ENCODE measurements at places on chromosomes 3 and 15.

- DNase-seq, result no peak
Measured at GRCh38 chr15:50068016-50068415, 51.0 kb downstream of the ATP8B4 start.

DNA sequence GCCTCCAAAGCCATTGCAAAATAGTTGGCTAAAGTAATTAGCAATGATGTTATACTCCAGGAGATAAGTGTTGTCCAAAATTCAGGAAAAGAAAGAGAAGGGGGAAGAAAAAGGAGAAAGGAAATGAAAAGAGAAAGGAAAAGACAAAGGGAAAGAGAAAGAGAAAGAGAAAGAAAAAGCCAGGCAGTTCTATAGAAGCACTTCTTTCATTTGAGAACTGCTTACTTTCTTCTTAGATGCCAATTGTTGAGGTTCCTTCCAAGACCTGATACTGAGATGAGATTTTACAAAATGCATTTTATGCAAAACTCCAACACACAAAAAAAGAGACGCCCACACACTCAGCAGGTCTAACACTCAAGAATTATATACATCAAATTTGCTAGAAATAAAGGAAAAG is 298.4 kb downstream of the KCNH8 start:
- no peak for DNase-seq

DNA sequence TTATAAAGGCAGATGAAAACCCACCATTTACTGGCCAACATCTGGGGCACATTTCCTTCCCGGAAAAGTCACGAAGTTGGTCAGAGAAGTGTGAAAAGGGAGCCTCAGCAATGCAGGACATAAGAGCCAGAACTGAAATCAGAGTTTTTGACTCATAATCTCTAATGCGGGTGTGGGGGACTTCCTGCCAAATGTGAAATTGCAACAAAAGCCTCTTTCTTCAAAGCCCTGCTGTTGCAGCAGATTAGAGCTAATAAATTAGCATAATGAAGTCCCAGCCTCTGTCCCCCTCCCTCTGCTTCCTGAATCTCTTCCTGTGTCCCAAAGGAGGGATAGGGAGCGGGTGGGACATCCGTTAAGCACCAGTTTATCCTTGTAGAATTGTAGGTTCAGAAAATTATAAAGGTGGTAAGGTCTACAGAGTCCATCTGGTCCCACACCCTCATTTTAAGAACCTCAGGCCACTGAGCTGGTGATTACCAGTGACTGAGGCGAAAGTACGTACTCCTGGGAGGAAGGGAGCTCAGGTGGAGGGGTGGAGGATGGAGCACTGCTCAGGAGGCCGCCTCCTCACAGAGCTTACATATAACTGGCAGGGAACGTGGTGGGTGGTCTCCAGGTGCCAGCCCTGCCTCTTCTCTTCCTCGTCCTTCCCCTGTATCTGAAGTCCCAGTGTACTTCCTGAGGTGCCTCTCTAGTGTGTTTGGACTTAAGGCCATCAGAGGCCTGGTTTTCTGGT is 35.0 kb downstream of the ST6GAL1 start:
- DNase-seq, result no peak

DNA sequence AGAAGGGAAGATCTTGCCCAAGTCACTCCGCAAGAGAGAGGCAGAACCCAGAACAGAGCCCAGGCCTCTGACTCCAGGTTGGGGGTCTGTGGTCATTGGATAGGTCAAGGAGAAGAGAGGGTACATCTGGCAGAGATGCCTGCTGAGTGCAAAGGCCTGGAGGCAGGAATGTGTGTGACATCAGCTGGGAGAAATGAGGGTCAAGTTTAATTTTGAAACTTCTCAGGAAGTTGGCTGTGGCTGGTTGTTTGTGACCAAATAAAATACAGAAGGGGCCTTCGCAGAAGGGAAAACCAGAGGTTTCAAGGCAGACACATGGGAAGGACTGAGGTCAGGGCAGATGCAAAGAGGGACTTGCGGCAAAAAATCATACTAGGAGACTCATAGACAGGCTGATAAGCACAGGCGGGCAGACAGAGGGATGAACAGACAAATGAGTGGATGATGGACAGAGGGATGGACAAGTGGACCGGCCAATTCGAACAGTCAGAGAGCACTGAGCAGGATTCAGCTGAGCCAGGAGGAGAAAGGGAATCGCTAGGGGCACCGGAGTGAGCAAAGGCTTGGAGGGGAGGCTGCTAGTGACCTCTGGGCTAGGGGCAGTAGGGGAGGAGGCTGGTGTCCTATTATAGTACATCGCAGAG is 28.8 kb upstream of the CACNA2D2 start:
- DNase-seq, result no peak

DNA sequence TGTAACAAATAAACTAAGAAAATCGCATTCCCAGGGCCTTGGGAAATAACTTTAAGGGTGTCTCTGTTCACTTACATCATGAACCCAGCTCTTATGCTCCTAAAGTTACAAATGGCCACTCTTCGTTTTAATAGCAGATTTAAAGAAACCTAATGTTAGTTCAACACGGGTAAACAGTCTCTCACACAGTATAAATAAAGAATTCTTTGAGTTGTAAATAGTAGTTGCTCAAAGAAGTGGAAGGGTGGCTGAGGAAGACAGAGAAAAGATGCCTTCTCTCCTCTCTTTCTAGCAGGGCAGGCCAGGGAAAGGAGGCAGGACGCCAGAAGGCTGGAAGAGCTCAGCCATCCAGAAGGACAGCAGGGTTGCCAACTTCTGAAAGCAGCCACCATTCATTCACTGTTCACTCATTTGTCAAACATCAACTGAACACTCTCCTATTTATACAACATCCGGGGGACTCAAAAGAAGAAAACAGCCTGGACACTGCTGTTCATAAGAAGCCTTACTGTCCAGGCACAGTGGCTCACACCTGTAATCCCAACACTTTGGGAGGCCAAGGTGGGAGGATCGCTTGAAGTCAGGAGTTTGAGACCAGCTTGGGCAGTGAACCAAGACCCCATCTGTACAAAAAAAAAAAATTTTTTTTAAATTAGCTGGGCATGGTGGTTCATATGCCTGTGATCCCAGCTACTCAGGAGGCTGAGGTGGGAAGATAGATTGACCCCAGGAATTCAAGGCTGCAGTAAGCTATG is 47.3 kb downstream of the WWTR1 start:
- DNase-seq, result no peak

- no peak for DNase-seq
Measured at GRCh38 chr3:147161833-147162232, 244.5 kb downstream of the ZIC4 start.

DNA sequence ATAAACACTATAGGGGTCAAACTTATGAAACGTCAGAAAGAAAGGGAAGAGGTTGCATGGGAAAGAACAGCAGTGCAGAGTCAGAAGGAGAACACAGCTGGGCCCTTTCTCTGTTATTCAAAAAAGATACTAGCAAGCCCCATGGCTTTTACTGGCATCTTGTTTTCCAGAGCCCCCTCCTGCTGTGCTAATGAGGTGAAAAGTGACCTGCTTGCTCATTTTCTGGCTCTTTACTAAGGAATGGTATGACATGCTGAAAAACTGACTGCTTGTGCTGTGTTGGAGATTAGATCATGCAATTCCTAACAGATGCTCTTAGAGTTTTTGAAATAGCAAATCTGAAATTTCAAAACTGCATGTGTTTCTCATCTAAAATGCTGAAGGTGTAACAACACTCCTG is 541.6 kb upstream of the ALCAM start:
- DNase-seq, result no peak

DNA sequence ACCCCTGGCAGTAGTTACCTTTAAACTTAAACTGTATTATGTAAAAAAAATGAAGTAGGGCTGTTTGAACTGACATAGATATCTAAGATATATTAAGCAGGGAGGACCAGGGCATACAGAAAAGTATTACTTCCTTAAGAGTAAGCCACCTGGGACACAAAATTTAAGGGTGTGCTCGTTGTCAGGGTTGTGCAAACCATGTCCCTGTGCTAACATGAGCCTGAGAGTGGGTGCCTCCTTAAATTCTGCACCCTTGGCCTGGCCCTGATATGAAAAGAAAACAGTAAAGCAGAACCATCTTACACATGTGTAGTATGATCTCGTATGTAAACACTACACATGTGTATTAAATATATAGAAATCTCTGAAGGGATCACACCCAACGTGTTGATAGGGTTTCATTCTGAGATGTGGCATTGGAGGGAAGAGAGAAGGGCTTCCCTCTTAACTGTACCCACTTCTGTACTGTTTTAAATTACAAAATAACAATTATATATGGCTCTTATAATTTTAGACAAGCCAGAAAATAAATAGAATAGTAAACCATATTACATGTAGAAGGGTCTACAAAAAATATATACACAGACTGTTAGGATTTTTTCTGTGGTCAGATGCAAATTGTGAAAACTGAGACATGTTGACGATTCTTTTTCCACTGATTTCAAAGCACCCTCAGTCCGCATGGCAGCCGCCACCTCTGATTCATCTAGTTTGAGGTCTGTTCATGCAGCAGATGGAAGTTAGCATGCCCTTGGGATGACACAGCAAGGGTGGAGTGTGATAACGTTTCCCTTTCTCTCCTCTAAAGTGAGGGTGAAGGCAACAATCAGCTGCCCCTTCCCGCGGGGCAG is 400.8 kb upstream of the PROK2 start:
- no peak for DNase-seq

DNA sequence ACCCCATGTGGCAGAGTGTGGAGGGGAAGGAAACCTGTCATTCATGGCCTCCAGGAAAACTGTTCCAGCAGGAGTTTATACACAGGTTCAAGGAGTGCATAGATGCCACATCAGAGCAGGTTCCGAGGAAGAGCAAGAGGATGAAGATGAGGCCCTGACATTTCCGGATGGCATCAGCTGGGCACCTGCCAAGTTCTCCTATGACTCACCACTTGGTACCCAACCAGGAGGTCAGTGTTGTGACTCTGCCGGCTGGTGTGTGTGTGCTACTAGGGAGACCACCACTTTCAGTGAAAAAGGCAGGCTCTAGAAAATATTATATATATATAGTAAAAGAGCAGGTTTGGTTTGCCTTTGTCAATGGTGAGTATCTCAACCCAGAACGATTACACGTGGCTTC is 69.3 kb downstream of the NTRK3 start:
- DNase-seq, result no peak

Data from WERI-Rb-1 (cell line).